Esophagus muscularis mucosa (tissue), 4 donors: ENCODE measurements at places on chromosomes 16 and 17. TPM values are rescaled to one million over a fixed set of nuclear protein-coding genes. Genes with fewer than 3 reads are reported as not detected.

AMFR gene
- total RNA-seq: 172 TPM

GNG13 gene
- not detected for total RNA-seq

DNA sequence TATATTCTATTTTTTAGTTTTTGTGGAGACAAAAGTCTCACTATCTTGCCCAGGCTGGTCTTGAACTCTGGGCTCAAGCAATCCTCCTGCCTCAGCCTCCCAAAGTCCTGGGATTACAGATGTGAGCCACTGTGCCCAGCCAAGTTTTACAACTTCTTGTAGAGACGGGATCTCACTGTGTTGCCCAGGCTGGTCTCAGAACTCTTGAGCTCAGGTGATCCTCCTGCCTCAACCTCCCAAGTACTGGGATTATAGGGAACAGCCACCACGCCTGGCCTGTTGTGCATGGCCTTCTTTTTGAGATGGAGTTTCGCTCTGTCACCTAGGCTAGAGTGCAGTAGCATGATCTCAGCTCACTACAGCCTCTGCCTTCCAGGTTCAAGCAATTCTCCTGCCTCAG lies 6.2 kb upstream of the CENPT start:
- no peak for DNase-seq

- no peak for DNase-seq
Observed at GRCh38 chr16:75580-76501, 2.2 kb upstream of the MPG start.

GRCh38 chr16:87057951-87058560 lies 259.1 kb downstream of the C16orf95 start:
- no peak for DNase-seq

- DNase-seq: peak; percentile 93
Observed at GRCh38 chr16:89115216-89115861, 21.7 kb downstream of the ACSF3 start.

GRCh38 chr16:84845496-84846002 lies 25.8 kb downstream of the CRISPLD2 start:
- no peak for DNase-seq

DNA sequence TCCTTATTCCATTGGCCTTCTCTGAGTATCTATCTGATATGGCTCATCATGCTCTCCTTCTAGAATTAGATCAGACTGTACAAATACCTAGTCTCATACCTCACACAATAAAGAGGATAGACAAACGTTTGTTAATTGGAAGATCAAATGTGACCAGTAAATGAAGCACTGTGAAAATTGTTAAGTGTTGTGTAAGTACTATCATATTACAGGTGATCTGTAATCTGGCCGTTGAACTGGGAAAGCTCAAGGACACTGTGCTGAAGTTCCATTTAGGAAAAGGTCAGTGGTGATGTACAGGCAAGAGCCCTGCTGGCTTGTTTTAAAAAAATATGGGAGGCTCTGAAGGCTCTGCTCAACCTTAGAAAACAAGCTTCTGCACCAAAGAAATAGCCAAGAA lies 38.5 kb upstream of the CORO6 start:
- DNase-seq: no peak

- no peak for DNase-seq
Observed at GRCh38 chr16:77868478-77868877, 80.1 kb downstream of the VAT1L start.

DNA sequence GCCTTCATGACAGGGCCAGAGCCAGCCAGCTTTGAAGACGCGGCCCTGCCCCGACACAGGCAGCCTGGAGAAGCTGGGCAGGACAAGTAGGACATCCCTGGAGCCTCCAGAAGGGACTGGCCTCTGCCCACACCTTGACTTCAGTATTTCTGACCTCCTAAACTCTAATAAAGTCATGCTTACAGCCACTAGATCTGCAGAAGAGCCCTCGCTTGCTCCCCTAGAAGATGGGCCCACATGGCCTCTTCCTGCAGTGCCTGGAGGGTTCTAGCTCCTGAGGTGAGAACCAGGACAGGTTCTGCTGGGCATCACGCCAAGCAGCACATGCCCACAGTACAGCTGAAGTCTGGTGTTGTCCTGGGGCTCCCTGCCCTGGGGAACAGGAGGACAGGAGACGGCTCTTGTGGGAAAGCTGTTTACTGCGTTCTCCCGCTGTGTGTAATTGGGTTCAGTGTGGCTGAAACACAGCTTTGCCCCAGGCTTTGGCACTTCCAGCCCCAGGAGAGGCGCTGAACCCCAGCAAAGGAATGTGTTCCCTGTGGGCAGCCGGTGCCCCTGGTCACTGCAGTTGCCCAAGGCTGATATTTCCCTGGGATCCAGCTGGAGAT lies 2.6 kb downstream of the APRT start:
- no peak for DNase-seq
